ENCODE measurements at places on chromosomes 6 and 20.

GRCh38 chr6:109695468-109695867, 4.4 kb downstream of the FIG4 start:
- DNase-seq, result peak; percentile 8

GRCh38 chr6:166474721-166475565, 92.2 kb upstream of the MPC1 start:
- DNase-seq, result no peak

GRCh38 chr6:9248133-9248532, 812.8 kb upstream of the SLC35B3 start:
- no peak for DNase-seq

DNA sequence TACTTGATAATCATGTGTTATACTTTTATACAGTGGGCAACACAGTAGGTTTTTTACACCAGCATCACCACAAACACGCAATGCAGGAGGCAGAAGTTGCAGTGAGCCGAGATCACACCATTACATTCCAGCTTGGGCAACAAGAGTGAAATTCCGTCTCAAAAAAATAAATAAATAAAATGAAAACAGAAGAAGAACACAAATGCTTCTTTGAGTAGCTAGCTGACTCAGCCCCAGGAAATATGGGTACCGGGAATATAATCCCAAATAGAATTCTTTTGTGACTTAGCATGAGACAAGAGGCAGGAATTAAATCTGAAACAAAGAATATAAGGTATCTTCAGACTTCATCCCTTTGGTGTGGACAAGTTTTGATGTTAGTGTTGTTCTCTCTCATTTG, 164.2 kb upstream of the ATXN1 start:
- no peak for DNase-seq

DNA sequence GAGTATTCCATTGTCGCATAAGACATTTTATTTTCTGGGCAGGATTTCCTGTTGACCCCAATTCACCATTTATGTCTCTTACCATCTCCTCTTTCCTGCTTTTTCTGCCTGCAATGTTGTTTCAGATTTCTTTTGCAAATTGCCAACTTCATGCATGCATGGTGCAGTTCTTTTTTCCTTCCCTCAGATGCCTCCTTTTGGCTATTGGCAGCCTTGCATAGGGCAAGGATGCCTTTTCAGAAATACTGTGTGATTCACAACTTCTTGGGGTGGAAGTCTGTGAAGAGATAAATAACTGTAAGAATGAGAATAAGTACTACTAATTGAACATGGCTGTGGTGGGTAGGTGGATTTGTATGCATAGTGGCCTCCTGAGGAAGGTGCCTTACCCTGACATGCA, 116.7 kb downstream of the SOX4 start:
- DNase-seq, result no peak

GRCh38 chr6:45297320-45297719, 30.8 kb upstream of the RUNX2 start:
- DNase-seq, result no peak

GRCh38 chr6:21102201-21102600, 491.4 kb upstream of the SOX4 start:
- DNase-seq, result no peak

- DNase-seq, result no peak
Observed at GRCh38 chr20:56627122-56628014, 1.7 kb upstream of the TFAP2C start.

- DNase-seq, result peak; percentile 42
Observed at GRCh38 chr20:36919715-36920333, 31.7 kb downstream of the SAMHD1 start.

DNA sequence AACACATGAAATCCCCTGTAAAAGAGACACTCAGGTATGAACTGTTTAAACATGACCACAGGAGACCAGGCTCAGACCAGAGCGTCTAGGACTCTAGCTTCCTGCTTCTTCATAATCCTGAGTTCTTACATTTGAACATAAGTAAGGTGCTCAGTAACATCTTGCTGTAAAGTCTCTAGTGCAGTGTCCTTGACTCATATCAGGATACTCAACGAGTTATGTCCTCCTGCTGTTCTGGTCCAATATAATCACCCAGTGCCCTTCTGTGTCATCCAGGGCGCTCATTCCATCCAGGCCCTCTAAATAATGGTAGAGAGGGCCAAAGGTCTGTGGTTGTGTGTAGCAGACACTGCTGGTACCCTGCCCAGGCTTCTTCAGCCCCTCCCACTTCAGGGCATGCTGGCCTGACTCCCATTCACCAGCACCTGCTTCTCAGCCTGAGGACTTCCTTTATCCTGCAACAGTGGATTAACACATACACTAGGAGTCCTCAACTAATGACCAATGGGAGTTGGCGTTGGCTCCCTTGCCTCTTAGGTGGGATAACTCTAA, 66.8 kb upstream of the MOCS1 start:
- DNase-seq, result no peak

GRCh38 chr6:12748815-12749521, 32.4 kb downstream of the PHACTR1 start:
- DNase-seq, result no peak

DNA sequence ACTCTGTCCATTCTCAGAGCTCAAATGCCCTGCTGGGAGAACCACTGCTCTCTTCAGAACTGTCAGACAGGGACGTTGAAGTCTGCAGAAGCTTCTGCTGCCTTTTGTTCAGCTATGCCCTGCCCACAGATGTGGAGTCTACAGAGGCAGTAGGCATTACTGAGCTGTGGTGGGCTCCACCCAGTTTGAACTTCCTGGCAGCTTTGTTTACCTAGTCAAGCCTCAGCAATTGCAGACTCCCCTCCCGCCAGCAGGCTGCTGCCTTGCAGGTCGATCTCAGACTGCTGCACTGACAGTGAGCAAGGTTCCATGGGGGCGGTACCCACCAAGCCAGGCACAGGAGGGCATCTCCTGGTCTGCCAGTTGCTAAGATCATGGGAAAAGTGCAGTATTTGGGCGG, 21.8 kb upstream of the UFL1 start:
- no peak for DNase-seq

DNA sequence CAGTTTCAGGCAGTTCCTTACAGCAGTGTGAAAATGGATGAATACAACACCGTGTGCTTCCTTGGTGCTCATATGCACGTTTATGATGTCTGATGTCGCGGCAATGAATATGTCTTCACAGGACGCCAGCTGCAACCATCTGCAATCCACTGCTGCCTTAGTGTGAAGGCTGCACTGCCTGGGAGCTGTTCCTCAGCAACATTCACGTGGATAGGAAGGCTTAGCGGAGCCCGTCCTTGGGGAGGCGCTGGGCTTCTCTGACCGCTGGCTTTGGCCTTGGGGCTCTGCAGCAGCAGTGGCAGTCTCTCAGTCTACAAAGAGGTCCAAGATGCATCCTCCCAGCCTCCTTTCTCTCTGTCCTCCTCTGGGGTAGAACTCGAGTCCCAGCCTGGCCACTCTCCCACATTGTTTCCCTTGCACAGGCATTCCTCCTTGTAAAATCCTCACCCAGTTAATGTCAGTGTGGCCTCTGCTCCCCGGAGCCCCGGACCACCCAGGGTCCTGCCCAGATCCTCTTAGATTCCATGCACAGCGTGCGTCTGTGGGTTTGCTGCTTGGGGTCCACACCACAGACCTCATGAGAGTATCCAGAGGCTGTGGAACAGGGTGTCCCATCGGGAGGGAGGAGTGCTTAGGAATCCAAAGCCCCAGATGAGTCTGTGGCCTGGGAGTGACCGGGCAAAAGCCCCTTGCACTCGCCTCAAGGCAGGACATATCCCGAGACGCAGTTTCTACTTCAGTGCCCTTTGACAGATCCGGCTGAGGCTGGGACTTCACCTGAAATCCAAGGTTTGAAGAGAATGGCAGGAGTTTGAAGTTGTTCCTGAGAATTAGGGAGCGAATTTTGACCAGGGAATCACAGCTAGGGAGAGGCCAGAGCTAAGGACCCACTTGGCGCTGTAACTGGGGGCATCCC, 181.3 kb downstream of the THBS2 start:
- no peak for DNase-seq

- DNase-seq, result peak; percentile 9
Observed at GRCh38 chr6:139290787-139291311, 949 bp downstream of the TXLNB start.

GRCh38 chr20:1809131-1809572, 86.1 kb upstream of the SIRPA start:
- peak; percentile 36 for DNase-seq

DNA sequence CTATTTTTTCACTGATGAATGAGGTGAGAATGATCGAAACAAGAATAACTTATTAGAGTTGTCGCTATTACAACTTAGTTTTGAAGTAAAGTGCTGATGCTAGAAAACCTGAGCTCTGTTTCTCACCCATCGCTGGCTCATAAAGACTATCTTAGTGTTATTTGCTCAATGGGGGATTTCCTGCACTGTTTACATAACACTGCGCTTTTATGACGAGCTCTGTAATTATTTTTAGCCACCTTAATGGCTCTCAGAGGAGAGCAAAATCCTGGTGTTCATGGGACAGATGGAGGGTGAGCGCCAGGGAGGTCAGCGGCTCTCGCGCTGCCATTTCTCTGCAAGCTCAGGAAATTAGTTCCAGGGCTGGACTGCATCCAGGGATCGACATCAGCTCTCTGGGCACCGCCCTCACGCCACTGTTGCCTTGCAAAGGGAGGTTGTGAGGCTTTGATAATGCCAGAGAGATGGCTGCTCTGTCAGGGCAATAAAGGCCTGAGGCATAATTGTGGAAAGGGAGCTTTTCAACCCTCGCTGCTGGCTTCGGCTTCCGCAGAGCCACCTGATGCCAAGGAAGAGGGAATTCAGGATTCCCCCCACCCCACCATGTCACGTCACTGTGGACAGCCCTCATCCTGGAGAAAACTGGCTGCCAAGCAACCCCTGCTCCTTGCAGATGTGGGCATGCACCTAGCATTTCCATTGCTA, 72.0 kb downstream of the DACT2 start:
- DNase-seq, result peak; percentile 63

GRCh38 chr20:46307999-46308257, 370 bp downstream of the CDH22 start:
- DNase-seq, result no peak

- DNase-seq, result no peak
Observed at GRCh38 chr6:125919618-125920017, 37.0 kb upstream of the HINT3 start.

GRCh38 chr6:88513920-88514319, 347.8 kb upstream of the CNR1 start:
- no peak for DNase-seq

- DNase-seq, result no peak
Observed at GRCh38 chr6:88565409-88565811, 398.0 kb downstream of the RNGTT start.

GRCh38 chr6:53894091-53894490, 99.3 kb downstream of the LRRC1 start:
- DNase-seq, result peak; percentile 40

- no peak for DNase-seq
Observed at GRCh38 chr6:56364827-56365339, 117.5 kb upstream of the COL21A1 start.

DNA sequence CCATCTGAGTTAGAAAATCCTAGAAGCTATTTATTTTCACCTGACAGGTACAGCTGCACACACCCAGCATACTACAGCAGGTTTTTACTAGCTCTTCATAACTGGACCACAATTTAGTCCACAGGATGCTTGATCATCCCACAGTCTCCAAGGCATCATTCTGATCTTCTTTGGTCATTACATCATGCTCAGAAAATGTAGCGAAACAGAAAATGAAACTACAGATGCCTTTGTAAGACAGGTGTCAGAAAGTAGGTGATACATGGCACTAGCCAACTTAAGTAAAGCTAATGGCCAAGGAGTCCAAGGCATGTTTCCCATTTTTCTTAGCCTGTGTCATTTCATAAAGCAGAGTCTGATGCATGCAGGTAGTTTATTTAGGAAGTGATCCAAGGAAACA, 102.3 kb downstream of the HTR1B start:
- no peak for DNase-seq

- peak; percentile 66 for DNase-seq
Observed at GRCh38 chr6:12602951-12603672, 113.5 kb upstream of the PHACTR1 start.

DNA sequence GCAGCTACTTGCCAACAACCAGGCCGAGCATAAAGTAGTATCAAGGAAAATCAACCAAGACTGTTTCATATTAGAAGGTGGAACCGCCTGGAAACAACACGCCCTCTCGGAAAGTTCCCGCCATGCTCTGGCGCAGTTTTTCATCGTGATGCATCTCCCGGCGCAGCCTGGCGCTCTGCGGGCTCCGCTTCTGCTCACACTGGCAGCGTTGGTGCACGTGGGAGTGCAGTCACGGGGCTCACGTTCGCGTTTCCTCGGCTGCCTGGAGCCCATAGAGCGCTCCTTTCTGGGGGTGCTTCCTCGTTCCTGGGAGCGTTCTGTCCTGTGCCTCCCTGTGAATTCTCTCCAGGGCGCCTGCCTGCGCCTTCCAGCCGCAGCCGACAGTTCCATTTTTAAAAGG, 227.3 kb downstream of the TBXT start:
- no peak for DNase-seq

DNA sequence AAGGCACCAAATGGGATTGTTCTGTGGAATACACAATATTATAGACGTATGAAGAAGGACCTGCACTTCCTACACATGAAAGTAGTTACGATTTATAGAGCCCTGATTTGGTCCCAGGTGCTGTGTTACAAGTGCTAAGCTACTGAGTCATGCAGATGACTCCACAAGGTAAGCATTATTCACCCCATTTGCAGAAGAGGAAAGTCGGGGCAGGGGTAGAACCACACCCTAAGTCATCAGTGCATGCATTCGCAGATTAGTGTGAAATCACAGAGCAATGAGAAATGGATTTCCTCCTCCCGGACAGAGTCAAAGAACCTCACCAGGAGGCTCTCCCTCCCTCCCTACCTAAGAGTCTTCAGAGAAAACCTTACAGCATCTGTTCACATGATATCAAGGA, 279.5 kb downstream of the LRFN2 start:
- no peak for DNase-seq

DNA sequence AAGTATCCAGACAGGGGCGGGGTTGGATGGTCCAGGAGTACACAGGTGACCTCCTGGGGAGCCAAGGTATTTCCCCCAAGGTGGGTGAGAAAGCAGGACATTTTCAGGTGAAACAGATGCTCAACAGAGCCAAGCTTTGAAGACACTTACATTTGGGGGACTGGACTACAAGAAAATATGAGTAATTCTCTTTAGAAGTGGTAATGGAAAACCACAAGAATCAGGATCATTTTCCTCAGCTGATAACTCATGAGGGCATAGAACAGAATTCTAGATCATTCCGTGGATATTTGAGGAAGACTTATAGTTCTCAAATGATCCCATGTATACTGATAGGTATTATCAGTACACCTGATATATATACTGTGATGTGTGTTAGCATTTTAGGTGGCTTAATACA, 89.9 kb downstream of the UST start:
- DNase-seq, result no peak

GRCh38 chr6:28212510-28213212, 12.4 kb upstream of the ZSCAN9 start:
- DNase-seq, result peak; percentile 84

GRCh38 chr6:134532694-134533624, 215.0 kb upstream of the SGK1 start:
- no peak for DNase-seq

- DNase-seq, result no peak
Observed at GRCh38 chr6:34003962-34004361, 141.9 kb downstream of the GRM4 start.

- DNase-seq, result no peak
Observed at GRCh38 chr20:49570828-49571552, 3.1 kb upstream of the PTGIS start.

Data from H4 (cell line).